ENCODE measurements at places on chromosomes 3 and 15. TPM values are rescaled to one million over a fixed set of nuclear protein-coding genes. Genes with fewer than 3 reads are reported as not detected.

- no peaks in the 10 kb centered on the region for H3K27me3 ChIP-seq
- no peak for DNase-seq
- H3K4me1 ChIP-seq, result peaks cover 27% of the 10 kb centered on the region
- H3K27ac ChIP-seq, result no peak overlapping the region
- no peaks in the 10 kb centered on the region for H3K36me3 ChIP-seq
These were observed 34.5 kb downstream of the NPTN start for GRCh38 chr15:73598530-73599160.

DNA sequence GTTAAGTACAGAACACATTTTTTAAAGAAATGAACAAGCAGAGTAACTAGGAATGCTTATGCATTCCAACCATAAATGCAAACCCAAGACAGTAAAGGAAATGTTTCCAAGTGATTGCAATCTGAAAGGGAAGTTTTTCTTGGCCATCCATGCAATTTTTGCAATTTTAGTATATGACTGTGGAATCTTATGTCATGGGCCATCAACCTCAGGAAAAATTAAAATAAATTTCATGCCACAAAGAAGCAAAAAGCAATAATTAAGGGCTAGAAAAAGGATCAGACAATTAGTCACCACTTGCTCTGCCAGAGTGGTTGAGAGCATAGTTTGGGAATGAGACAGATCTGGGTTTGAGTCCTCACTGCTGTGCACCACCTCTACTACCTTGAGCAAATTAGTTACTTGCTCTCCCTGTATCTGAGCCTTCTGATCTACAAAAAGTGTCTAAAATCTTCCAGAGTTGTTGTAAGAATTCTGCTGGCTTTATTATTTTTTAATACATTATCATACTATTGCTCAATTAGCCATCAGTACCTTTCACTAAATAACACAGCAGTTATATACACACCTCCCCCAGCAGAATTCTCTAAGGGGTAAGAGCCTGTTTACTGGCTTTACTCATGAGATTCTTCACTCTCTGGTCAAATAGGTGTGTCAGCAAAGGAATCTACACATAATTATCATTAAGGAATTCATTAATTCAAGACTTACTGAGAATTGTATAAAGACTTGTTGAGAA is 49.7 kb upstream of the FBN1 start:
- no peak overlapping the region for H3K27ac ChIP-seq
- H3K36me3 ChIP-seq, result no peaks in the 10 kb centered on the region

CIDEC gene
- not detected for total RNA-seq

ANKRD63 gene
- total RNA-seq, result 0.72 TPM

NPTN gene
- total RNA-seq, result 151 TPM

GRCh38 chr3:33786565-33787327 is 11.7 kb upstream of the PDCD6IP start:
- H3K27me3 ChIP-seq, result no peaks in the 10 kb centered on the region
- no peak for DNase-seq
- no peaks in the 10 kb centered on the region for H3K36me3 ChIP-seq
- H3K4me1 ChIP-seq, result peaks cover 3% of the 10 kb centered on the region

DNA sequence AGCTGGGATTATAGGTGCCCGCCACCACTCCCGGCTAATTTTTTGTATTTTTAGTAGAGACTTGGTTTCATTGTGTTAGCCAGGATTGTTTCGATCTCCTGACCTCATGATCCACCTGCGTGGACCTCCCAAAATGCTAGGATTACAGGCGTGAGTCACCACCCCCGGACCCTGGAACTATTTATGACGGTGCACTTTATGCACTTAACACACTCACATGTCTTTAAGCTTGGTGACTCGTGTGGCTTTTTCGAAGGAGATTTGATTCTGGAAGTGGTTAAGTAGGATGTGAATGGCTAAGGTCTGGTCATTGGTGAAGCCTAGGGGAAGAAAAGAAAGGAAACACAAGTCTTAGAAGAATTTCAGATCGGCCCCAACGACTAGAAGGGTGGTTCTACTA is 20.3 kb downstream of the BBS4 start:
- no peaks in the 10 kb centered on the region for H3K36me3 ChIP-seq
- no peaks in the 10 kb centered on the region for H3K27me3 ChIP-seq
- H3K27ac ChIP-seq, result no peak overlapping the region

DNA sequence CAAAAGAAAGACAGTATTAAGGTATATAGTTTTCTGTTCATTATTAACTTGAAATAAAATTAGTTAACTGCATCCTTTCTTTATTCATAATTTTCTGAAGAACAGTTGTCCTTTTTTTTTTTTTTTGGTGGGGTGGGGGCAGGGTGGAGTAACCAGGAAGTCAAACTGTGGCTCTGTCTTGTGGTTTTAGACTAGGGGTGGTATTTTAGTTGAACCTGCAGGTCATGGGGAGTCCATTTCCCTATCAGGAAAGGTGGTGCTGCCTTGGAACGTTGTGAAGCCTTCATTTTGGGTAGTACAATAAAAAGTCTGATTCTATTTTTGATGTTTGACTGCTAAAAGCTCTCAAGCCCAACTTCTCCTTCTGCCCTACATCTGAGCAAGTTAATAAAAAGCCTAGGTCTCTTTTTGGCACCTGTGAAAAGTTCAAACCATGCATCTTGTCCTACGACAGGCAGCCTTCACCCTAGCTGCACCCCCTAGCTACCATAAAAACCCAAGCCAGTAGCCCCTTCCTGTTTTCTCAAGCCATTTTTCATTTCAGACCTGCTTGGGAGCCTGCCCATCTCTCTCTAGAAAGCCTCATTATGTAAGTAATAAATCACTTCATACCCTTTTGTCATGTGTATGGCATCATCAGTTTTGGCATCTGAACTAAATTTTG is 31.2 kb upstream of the RIOX2 start:
- DNase-seq, result no peak
- peaks cover 6% of the 10 kb centered on the region for H3K27me3 ChIP-seq
- H3K27ac ChIP-seq, result no peak overlapping the region
- H3K4me1 ChIP-seq, result no peaks in the 10 kb centered on the region
- H3K36me3 ChIP-seq, result no peaks in the 10 kb centered on the region
- H3K4me3 ChIP-seq, result no peak overlapping the region

All from Panc1 (cell line).